ENCODE measurements at places on chromosomes 4 and X.

- DNase-seq, result no peak
Measured at GRCh38 chr4:158678767-158679166, 6.7 kb downstream of the ETFDH start.

DNA sequence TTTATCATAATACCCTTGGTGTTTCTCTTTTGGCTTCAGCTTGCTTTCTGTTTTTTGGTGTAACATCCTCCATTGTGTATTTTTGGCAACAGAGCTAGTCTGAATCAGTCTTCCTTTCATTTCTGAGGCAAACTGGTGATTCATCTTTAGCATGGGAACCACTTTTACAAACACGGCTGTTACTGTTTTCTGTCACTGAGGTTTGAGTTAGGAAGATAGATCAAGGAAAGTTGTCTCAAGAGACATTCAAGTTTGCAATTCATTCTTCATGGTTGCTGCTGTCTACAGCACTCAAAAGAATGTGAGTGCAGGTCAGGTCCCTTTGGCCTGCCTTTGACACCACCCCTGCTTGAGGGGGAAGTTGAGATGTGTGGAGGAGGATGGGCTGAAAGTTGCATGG, 36.3 kb downstream of the IL21 start:
- no peak for DNase-seq

- no peak for DNase-seq
Measured at GRCh38 chrX:132876523-132877338, 81.7 kb downstream of the HS6ST2 start.

- no peak for DNase-seq
Measured at GRCh38 chr4:99857307-99857706, 36.9 kb downstream of the LAMTOR3 start.

GRCh38 chr4:151415978-151416377, 7.0 kb downstream of the FHIP1A start:
- DNase-seq, result no peak

DNA sequence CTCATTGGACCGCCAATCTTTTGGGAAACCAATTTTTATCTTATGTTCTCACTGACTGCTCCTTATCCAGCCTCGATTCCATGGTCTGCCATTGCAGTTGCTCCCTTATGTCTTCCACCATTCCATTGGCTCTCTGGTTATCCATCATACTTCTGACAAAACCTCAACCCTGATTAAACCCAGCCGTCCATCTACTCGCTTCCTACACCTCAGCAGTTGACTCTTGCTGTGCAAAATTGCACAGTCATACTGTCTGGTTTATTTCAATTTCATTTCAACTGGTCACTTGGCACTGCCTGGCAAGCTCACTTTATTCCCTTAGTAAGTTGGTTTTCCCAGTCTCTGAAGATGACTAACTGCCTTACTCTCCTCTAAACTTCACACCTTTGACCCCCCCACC, 26.2 kb downstream of the ARL9 start:
- no peak for DNase-seq

GRCh38 chr4:60617731-60618130, 582.4 kb upstream of the ADGRL3 start:
- no peak for DNase-seq

All from NCI-H1436 (cell line).